ENCODE measurements at places on chromosomes 6 and 20.

DNA sequence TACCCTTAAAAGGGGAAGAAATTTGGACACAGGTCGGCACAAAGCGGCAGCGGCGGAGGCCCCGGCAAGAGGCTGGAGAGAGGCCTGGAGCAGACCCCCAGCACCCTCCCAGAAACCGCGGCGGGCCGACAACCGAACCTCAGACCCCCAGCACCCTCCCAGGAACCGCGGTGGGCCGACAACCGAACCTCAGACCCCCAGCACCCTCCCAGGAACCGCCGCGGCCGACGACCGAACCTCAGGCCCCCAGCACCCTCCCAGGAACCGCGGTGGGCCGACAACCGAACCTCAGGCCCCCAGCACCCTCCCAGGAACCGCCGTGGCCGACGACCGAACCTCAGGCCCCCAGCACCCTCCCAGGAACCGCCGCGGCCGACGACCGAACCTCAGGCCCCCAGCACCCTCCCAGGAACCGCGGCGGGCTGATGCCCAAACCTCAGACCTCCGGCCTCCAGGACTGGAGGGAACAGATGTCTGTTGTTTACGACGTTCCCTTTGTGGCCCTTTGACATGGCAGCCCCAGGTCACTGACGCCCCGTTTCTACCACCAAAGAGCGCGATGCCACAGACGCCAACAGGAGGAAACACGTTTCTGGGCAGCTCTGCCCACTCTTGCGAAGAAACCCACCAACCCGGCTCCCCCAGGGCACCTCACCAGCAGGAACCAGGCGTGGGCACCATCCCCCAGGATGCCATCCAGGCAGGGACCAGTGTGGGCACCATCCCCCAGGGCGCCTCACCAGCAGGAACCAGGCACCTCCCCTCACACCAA lies 28.4 kb downstream of the ZBTB46 start:
- no peak for DNase-seq

DNA sequence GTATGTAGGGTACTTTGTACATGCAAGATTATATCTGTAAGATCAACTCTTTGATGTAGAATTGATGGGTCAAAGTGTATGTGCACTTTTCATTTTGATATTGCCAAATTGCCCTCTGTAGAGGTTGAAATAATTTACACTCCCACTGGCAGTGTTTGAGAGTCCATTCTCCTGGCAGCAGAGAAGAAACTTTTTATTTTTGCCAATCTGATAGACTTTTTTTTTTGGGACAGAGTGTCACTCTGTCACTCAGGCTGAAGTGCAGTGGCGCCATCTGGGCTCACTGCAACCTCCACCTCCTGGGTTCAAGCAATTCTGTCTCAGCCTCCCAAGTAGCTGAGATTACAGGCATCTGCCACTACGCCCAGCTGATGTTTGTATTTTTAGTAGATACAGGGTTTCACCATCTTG lies 199.2 kb downstream of the ZFAND3 start:
- no peak for DNase-seq

- DNase-seq, result no peak
Measured at GRCh38 chr6:66054967-66055366, 347.9 kb upstream of the EYS start.

DNA sequence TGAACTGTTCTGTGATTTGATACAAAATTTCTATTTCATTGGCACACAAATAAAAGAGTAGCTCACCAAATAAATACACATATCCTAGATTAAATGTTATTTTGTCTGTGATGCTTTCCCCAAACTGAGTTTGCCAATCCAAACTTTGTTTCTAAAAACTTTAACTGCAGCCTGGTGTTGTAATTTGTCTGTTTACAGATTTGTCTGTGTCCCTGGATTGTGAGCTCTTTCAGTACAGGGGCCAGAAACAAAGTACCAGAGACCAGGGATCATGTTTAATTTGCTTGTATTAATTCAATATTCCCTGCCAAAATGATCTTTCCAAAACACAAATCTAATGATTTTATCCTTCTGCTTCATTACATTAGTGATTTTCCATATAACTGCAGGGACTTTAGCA lies 1044.6 kb upstream of the GJE1 start:
- DNase-seq, result no peak

GRCh38 chr20:34473262-34473883 lies 42.8 kb upstream of the DYNLRB1 start:
- DNase-seq, result no peak

- DNase-seq, result no peak
Measured at GRCh38 chr6:43977404-43978111, 149.7 kb downstream of the MRPL14 start.

GRCh38 chr20:5100684-5101347 lies 18.9 kb downstream of the PCNA start:
- peak; percentile 41 for DNase-seq

GRCh38 chr6:147999001-147999540 lies 343.6 kb upstream of the SASH1 start:
- no peak for DNase-seq

- no peak for DNase-seq
Measured at GRCh38 chr6:15063253-15063853, 182.5 kb upstream of the JARID2 start.

- peak; percentile 82 for DNase-seq
Measured at GRCh38 chr6:30626484-30627366, at the start of gene ATAT1. Gene ATAT1, plus strand, starts transcription at chr6:30626874.
